Activated CD8-positive, alpha-beta memory T cell treated with anti-CD3 and anti-CD28 coated beads for 4 hours (primary cell): ENCODE measurements at places on chromosomes 4 and X.

- no peak for DNase-seq
Observed at GRCh38 chr4:112423591-112423990, 92.4 kb downstream of the NEUROG2 start.

GRCh38 chrX:37701588-37701987, 16.0 kb downstream of the XK start:
- no peak for DNase-seq

- no peak for DNase-seq
Observed at GRCh38 chr4:56123051-56123450, 174.3 kb downstream of the CEP135 start.

DNA sequence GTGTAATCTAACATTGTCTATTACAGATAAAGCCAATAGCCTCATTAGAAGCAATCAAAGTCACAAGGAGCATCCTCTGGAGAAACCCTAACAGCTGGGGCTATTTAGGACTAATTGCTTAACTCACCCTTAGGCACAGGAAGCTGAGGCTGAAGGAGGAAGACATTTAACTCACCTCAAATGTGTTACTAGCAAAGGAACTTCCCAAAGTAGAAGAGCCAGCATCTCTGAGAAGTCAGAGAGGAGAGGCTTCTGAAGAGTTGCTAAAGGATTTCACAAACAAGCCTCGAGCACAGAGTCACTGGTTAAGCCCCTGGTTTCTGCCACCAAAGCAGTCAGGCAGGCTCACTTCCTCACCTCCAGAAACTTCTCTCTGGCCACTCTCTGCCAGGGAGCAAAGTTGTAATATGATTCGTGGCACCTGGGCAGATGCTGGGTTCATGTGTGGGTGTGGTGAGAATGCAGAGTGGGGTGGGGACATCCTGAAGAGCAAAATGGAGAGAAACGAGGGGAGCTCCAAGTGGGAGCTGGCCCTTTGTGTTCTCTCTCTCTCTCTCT, 201.3 kb downstream of the HS6ST2 start:
- DNase-seq: no peak

DNA sequence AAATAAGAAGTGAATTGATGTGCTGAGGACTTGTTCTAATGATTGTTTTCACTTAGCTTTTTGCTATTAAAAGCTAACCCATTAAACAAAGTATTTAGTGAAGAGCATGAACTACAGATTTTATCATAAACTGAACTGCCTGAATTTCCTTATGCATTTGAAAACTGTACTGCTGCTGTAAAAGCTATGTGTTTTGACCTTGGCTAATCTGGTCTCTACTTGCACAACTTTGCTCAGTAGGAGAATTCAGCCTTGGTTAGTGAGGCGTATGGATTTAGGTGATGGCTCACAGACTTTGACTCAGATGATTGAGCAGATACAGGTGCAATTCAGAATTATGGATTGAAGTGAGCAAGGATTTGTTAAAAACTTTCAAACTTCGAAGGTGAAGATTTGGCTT, 38.7 kb upstream of the FAT1 start:
- DNase-seq: no peak

- DNase-seq: no peak
Observed at GRCh38 chr4:3471886-3472285, 8.8 kb downstream of the DOK7 start.
